ENCODE measurements at places on chromosomes 11 and 22. TPM values are rescaled to one million over a fixed set of nuclear protein-coding genes. Genes with fewer than 3 reads are reported as not detected.

DNA sequence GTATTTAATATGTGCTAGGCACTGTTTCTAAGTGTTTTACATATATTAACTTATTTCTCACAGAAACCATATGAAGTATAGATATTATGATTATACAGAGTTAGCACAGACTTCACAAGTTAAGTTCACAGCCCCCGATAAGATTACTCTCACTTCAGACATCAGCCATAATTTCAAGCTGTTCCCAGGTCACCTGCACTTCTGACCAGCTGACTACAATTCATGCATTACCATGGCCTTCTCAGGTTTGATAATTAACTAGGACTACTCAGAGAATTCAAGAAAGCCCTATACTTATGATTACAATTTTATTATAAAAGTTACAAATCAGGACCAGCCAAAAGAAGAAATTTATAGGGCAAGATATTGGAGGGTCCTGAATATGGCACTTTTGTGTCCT is 68.2 kb upstream of the RRM1 start:
- DNase-seq = no peak

- DNase-seq = no peak
Measured at GRCh38 chr11:62708793-62709192, 1.3 kb downstream of the GNG3 start.

DNA sequence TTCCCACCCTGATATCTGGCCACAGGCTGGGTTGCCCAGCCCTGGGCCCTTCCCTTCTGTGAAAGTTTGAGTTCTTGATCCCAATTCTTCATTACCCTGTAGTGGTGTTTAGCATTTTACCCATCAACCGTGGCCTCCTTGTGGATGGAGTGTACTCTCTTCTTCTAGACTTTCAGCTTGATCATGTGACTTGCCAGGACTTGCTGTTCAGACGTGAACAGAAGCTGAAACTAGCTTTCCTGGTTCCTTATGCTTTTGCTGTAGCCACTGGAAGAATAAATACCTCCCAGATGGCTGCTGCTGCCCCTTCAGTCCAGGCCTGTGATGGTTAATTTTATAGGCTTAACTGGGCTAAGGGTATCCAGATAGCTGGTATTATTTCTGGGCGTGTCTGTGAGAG is 32.7 kb upstream of the DAGLA start:
- no peak for DNase-seq

GRCh38 chr11:79762279-79762921 is 321.6 kb upstream of the TENM4 start:
- DNase-seq = no peak

Gene TRPC6
- total RNA-seq = not detected

- no peak for DNase-seq
Measured at GRCh38 chr11:35207471-35208403, 68.8 kb downstream of the CD44 start.

- no peak for DNase-seq
Measured at GRCh38 chr11:12993626-12994025, 15.5 kb upstream of the RASSF10 start.

GRCh38 chr11:122893131-122893530 is 10.6 kb downstream of the JHY start:
- DNase-seq = no peak

GRCh38 chr11:116498161-116498560 is 274.6 kb downstream of the BUD13 start:
- DNase-seq = no peak

Gene CDC42BPG
- total RNA-seq = 4.1 TPM

DNA sequence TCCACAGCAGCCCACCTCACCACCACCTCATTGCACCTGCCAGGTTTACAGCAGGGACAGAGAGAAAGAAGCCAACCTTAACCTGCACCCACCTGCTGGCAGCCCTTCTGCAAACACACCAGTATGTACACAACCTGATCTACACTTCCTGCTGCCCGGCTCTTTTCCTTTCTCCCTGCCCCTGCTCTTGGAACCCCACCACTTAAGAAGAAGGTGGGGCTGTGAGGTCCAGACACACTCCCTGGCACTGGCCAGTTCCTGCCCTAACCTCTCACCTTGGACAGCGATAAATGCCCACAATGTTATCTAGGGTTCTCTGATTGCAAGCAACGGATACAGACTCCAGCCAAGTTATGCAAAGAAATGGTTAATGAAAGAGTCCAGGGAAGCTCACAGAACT is 10.8 kb upstream of the SLC35C1 start:
- no peak for DNase-seq

Gene TXNRD2
- 29.5 TPM for total RNA-seq

GRCh38 chr11:95788921-95789505 is 569 bp downstream of the FAM76B start:
- no peak for DNase-seq
